ENCODE measurements at places on chromosomes 13 and 19. TPM values are rescaled to one million over a fixed set of nuclear protein-coding genes. Genes with fewer than 3 reads are reported as not detected.

DMKN gene
- total RNA-seq, result 2.2 TPM

OR7A5 gene
- not detected for total RNA-seq

DNA sequence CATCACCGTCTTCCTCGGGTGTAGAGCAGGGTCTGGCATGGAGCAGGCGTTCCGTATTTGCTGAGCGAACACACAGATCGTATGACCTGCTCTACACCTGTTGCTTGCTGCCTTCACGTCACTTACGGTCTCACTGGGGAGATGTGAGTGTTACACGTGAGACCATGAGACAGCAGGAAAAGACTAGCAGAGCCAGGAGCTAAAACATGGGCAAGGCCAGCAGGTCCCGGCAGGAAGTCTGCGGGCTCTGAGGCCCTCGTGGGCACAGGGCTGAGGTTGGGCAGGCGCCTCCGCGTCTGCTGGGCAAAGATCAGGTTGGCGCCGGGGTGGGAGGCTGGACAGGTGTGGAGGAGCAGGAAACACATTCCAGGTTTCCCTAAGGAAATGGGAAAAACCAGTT is 19.7 kb upstream of the GTF3A start:
- H3K27ac ChIP-seq, result no peak overlapping the region
- peaks cover 8% of the 10 kb centered on the region for H3K4me1 ChIP-seq
- no peaks in the 10 kb centered on the region for H3K36me3 ChIP-seq
- no peak overlapping the region for H3K4me3 ChIP-seq

CEACAM7 gene
- not detected for total RNA-seq

DNA sequence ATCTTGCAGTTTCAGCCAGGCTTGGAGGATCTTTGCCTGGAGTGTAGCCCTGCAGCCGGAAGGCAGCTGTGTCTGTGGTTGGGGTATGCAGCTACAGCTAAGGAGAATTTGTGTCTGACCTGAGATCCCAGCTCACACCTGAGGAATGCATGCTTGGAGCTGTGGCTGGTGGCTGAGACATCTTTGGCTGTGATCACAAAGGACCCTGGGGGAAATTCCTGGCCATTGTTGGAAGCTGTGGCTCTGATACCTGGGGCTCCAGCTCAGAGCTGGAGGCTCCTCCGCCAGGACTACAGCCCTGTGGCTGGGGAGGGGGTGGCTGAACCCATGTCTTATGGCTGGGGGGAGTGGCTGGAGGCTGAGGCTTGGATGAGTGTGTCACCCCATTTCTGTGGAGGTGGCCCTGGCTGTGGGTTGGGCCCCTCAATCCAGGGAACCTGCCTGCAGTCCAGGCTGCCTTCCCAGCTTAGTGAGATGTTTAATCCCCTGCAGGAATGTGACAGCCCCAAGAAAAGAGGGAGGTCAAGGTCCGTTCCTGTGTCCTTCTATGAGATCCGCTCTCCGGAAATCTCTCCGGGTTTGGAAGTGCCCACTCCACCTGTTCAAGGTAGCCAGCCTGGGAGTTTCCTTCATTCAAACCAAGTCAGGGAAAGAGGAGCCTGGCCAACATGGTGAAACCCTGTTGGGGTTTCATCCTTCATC is 27.6 kb downstream of the ARHGEF18 start:
- no peak overlapping the region for H3K4me3 ChIP-seq
- H3K27ac ChIP-seq, result no peak overlapping the region
- no peak for DNase-seq
- no peaks in the 10 kb centered on the region for H3K27me3 ChIP-seq
- peaks cover 67% of the 10 kb centered on the region for H3K36me3 ChIP-seq
- no peaks in the 10 kb centered on the region for H3K4me1 ChIP-seq

DNA sequence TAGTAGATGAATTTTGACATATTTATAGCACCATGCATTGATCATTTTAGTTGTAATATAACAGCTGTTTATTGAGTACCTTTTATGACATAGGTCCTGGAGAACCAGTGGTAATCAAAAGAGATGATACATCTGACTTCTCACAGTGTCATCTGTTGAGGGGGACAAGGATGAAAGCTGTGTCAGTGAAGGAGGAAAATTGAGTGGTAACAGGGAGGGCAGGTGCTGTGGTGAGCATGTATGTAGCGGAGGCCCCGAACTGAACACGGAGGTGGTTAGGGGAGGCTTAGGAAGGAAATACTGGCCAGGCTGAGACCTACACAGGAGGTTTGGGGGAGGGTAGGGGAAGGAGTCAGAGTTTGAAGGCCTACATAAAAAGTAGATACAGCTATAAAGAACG is 199.7 kb downstream of the GGACT start:
- no peak overlapping the region for H3K4me3 ChIP-seq
- H3K27me3 ChIP-seq, result no peaks in the 10 kb centered on the region
- no peak for DNase-seq

DNA sequence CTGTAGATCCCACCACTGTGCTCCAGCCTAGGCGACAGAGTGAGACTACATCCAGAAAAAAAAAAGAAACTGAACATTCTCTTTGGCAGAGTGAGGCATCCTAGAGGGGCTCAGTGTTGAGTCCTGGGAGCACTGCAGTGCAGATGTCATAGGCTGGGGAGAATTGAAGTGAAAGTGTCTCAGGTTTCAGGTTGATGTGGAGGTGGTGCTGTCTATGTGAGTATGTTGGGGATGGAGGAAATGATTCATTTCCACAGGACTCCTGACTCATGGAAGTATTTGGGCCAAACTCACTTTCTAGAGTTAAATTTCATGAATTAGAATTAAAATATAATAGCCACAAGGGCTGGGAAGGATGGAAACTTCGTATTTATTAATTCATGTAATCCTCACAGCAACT is 134.4 kb upstream of the TSC22D1 start:
- no peak for DNase-seq
- no peak overlapping the region for H3K4me3 ChIP-seq
- no peaks in the 10 kb centered on the region for H3K4me1 ChIP-seq

DNA sequence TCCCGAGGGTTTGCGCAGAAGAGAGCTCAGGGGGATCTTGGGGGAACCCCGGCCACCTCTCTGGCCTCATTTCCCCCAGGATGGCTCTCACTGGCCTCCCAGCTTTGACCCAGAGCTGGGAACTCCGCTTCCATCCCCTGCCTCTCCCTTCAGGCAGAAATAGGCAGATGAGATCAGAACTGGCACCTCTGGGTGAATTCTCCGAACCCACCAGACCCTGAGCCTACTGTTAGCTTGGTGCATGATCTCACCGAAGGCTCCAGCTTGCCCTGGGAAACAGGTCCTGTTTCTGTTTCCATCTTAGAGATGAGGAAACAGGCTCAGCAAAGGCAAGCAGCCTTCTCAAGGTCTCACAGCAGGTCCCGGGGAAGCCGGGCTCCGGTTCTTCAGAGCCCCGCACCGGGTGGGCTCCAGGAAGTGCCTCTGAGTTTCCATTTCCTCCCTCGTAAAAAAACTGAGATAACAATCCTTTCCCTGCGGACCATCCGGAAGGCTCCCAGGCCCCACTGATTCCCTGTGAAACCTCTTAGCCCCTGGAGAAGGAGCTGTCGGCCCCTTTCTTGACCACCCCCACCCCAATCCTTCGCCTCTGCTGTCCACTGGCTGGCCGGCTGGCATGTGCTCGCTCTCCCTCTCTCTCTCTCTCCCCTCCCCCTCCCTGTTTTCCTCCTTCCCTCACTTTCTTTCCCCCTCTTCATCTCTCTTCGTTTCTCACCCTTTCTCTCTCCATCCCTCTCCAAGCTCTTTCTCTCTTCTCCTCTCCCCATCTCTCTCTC is 2.1 kb downstream of the NECTIN2 start:
- no peak overlapping the region for H3K4me3 ChIP-seq
- H3K27ac ChIP-seq, result peak overlapping the region; percentile 33
- H3K4me1 ChIP-seq, result peaks cover 24% of the 10 kb centered on the region
- H3K27me3 ChIP-seq, result no peaks in the 10 kb centered on the region
- H3K36me3 ChIP-seq, result no peaks in the 10 kb centered on the region

STARD13 gene
- total RNA-seq, result 0.48 TPM

DNA sequence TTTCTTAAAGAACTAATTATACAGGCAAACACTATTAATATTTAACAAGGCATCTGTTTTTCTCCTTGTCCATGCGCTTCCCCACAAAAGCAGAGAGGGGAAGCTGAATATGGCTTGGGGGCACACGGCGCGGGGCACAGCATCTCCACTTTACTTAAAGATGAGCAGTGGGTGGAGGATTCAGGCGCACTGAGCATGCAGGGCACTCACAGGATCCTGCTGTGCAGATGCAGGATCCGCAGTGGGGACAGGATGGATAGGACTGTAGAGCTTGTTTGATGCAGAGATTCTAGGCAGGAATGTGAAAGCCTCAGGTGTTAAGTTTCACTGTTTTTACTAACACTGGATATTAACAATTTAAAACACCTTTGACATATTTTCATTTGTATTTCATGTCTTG is 43.3 kb downstream of the ATP11A start:
- no peak overlapping the region for H3K4me3 ChIP-seq
- no peak for DNase-seq
- H3K36me3 ChIP-seq, result no peaks in the 10 kb centered on the region
- H3K27ac ChIP-seq, result no peak overlapping the region

DNA sequence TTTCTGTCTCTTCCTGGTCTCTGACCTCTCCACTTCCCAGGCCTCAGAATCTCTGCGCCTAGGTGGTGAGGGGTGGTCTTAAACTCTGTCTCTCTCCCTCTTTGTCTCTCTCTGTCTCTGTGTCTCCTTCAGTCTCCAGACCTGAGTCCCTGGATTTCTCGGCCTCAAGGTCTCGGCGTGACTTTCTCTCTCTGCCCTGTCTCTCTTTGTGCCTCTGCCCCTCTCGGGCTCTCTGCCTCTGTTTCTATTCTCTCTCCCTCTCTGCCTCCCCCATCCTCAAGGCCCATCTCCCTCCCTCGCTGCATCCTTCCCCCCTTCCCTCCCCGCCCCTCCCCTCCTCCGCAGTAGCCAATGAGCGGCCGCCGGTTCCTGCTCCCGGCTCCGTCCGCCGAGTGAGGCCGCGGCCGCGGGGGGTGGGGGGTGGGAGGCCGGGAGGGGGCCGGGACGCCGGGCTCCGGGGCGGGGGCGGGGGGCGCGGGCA is at the start of gene CACNG7:
TSS of gene CACNG7 (plus strand) at position 344 of the 481 bp plus-strand sequence. CDS start 3,554 bp downstream, outside the sequence.
- peaks cover 18% of the 10 kb centered on the region for H3K4me1 ChIP-seq
- no peak for DNase-seq
- H3K4me3 ChIP-seq, result no peak within 1 kb of the TSS
- peaks cover 36% of the 10 kb centered on the region for H3K27me3 ChIP-seq
- no peak within 1 kb of the TSS for H3K27ac ChIP-seq
- H3K36me3 ChIP-seq, result no peaks in the 10 kb centered on the region

GRCh38 chr13:93964146-93964512 is 515.4 kb downstream of the DCT start:
- H3K4me3 ChIP-seq, result no peak overlapping the region
- no peaks in the 10 kb centered on the region for H3K4me1 ChIP-seq
- H3K36me3 ChIP-seq, result no peaks in the 10 kb centered on the region
- DNase-seq, result no peak
- no peaks in the 10 kb centered on the region for H3K27me3 ChIP-seq

DNA sequence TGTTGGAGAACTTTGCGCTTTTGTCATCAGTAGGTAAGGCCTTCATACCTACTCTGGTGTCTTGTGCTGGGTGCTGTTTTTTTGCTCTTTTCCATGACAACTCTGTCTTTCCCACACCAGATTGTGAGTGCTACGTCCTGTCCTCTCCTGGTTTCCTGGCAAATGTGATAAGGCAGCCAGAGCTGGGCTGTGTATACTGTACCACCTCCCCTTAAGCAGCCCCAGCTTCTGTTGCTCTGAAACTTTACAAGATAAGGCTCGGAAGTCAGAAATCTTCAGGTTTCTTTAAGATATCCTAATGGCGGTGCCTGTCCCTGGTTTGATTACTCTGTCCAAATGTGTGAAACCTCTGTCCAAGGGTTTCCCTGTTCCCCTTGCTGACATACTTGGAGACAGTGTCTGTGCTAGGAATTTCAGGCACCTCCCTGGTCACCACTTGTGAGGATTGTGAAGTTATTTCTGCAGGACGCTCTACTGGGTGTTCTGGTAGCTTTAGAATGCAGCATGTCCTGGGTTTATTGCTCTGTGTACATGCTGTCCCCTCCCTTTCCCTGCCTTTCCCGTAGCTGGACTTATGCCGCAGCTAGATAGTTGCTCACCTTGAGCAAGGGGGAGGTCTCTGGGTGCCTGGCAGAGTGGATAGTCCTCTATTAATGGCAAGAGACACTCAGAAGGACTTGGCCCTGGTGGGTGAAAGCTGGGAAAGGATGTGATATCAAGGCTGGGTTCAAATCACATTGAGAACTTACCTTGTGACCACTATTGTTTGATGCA is 7.0 kb downstream of the ZNF749 start:
- no peak overlapping the region for H3K27ac ChIP-seq
- no peaks in the 10 kb centered on the region for H3K4me1 ChIP-seq
- H3K36me3 ChIP-seq, result peaks cover 22% of the 10 kb centered on the region
- no peak overlapping the region for H3K4me3 ChIP-seq
- H3K27me3 ChIP-seq, result no peaks in the 10 kb centered on the region
- DNase-seq, result no peak

DNA sequence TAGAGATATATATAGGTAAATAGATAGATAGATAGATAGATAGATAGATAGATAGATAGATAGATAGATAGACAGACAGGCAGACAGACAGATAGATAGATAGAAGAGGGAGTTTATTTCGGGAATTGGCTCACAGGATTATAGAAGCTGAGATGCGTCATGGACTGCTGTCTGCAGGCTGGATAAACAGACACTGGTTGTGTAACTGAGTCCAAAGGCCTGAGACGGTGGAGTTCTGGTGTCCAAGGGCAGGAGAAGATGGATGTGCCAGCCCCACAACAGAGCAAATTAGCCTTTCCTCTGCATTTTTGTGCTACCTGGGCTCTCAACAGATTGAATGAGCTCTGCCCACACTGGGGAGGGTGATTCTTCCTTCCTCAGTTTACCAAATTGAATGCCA is 2.7 kb downstream of the CYP4F3 start:
- no peak overlapping the region for H3K27ac ChIP-seq
- H3K4me3 ChIP-seq, result no peak overlapping the region
- no peaks in the 10 kb centered on the region for H3K36me3 ChIP-seq
- H3K4me1 ChIP-seq, result no peaks in the 10 kb centered on the region

DNA sequence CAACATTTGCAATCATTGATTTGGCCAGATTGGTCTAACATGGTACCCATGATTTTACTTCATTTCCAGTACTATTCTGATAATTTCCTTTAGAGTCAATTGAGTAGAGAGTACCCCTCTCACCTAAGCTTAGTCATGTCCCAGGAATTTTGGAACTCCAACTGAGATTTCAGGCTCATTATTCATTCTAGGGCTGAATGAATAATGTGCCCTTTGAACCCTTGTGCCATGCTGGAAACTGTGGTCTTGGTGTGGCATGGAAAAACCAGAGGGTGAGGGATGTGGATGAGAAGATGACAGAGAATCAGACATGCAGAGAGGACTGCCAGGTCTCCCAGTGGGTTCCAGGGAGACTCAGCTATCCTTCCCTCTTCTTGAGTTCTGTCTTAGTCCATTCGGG is 30.2 kb downstream of the ITM2B start:
- DNase-seq, result no peak
- peaks cover 24% of the 10 kb centered on the region for H3K4me1 ChIP-seq
- no peak overlapping the region for H3K4me3 ChIP-seq
- H3K27me3 ChIP-seq, result no peaks in the 10 kb centered on the region
- H3K36me3 ChIP-seq, result peaks cover 42% of the 10 kb centered on the region
- no peak overlapping the region for H3K27ac ChIP-seq

AXL gene
- 0.09 TPM for total RNA-seq

GRCh38 chr13:98571955-98572662 is 4.8 kb downstream of the STK24 start:
- no peaks in the 10 kb centered on the region for H3K36me3 ChIP-seq
- peak overlapping the region; percentile 70 for H3K4me3 ChIP-seq
- H3K4me1 ChIP-seq, result peaks cover 79% of the 10 kb centered on the region

GRCh38 chr13:20369886-20370361 is 137.8 kb upstream of the GJB6 start:
- H3K36me3 ChIP-seq, result no peaks in the 10 kb centered on the region
- no peak overlapping the region for H3K4me3 ChIP-seq
- H3K4me1 ChIP-seq, result no peaks in the 10 kb centered on the region
- no peak for DNase-seq
- no peaks in the 10 kb centered on the region for H3K27me3 ChIP-seq
- H3K27ac ChIP-seq, result no peak overlapping the region
